Activated CD4-positive, alpha-beta T cell treated with anti-CD3 and anti-CD28 coated beads for 36 hours (primary cell): ENCODE measurements at places on chromosomes 3 and 15. TPM values are rescaled to one million over a fixed set of nuclear protein-coding genes. Genes with fewer than 3 reads are reported as not detected.

The BTLA gene
- total RNA-seq, result 21.0 TPM

The RLBP1 gene
- not detected for total RNA-seq

The KIF9 gene
- total RNA-seq, result 5.3 TPM

The FAM81A gene
- total RNA-seq, result 0.57 TPM

The CAMK2N2 gene
- total RNA-seq, result 0.25 TPM

The ADAMTS7 gene
- total RNA-seq, result 0.09 TPM

The MRPL46 gene
- 35.6 TPM for total RNA-seq

The TMC3 gene
- total RNA-seq, result not detected

The EPHA6 gene
- total RNA-seq, result not detected

The SLC51A gene
- total RNA-seq, result not detected

The COL8A1 gene
- total RNA-seq, result not detected

The ACKR2 gene
- total RNA-seq, result 0.65 TPM

The GRK7 gene
- not detected for total RNA-seq

The C3orf22 gene
- total RNA-seq, result not detected

The DPPA4 gene
- total RNA-seq, result 1.5 TPM

The CRBN gene
- total RNA-seq, result 38.4 TPM

GRCh38 chr3:41464401-41464800, 265.1 kb downstream of the CTNNB1 start:
- no peak for DNase-seq

GRCh38 chr3:100364421-100364820, 29.9 kb downstream of the NIT2 start:
- DNase-seq, result no peak

DNA sequence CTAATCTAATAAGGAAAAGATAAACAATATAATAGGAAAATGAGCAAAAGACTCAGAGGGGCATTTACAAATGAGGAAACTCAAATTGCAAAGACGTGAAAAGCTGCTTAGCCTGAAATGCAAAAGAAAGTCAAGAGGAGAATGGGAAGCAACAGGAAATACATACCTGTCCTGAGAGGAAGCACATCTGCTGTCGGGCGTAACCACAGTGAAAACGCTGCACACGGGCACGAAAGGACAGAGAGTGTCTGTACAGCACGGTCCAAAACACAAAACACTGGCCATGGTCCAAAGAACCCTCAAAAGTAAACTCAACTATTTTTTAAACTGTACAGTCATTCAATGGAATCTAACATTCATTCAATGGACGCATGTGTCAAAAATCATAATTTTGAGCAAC, 100.6 kb downstream of the CHSY1 start:
- DNase-seq, result no peak

DNA sequence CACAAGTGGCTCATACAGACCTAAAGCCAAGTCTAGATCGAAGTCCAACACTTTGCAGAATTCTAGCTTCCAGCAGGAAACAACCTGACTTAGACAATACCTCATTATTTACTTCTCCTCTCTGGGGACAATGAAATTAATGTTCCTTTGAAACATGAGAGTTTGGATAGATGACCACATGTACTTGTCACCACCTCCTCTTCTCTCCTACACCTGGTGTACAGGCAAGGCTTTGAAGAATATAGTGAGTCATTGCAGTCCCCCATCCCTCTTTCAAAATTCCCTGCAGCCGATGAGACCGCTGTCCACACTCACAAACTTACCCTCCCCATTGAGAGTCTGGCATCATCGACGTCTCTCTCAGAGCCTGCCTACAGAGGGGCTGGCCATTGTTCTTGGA, 189.0 kb upstream of the HES1 start:
- DNase-seq, result no peak

DNA sequence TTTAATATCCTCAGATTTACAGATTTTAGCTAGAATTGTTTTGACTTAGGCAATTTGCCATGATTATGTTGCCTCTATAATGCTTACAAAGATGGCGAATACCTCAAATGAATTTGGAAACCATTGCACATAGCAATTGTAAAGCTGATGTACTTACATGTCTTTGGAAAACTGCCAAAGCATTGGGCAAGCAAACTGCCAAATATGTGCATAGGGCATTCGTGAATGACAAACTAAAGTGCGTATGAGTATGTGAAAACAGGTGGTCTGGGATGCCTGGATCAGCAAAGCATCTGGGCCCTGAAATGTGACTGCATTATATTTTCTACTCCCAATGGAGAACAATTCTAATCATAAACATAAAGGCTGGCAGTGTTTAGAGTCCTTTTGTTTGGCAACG, 445.3 kb upstream of the ROBO1 start:
- no peak for DNase-seq

DNA sequence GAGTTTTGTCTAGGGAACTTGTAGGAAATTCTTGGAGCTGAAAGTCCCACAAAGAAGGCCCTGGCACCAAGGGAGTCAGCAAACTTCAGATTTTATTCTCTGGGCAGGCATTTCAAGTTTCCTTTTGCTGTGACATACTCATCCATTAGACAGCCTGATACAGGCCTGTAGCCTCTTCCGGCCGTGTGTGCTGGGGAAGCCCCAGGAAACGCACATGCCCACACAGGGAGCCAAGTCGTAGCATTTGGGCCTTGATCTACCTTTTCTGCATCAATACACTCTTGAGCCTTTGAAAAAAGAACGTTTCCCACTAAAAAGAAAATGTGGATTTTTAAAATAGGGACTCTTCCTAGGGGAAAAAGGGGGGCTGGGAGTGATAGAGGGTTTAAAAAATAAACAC, 15.0 kb downstream of the TIGIT start:
- peak; percentile 69 for DNase-seq

DNA sequence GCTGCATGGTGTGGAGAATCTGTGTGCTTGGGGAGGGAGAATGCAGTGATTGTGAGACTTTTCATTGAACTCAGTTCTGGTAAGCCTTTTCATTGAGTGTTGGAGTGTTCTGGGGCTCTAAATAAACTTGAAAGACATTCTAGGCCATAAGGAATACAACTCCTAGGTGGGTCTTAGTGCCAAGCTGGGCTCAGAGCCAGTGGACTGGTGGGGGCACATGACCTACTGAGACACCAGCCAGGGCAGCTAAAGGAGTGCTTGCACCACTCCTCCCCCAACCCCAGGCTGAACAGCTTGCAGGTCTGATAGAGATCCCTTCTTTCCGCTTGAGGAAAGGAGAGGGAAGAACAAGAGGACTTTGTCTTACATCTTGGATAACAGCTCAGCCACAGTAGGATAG, 21.7 kb upstream of the KPNA4 start:
- DNase-seq, result no peak

- peak; percentile 51 for DNase-seq
Measured at GRCh38 chr15:44720460-44721176, 9.3 kb downstream of the B2M start.

GRCh38 chr15:81573098-81573746, 199.2 kb upstream of the TMC3 start:
- no peak for DNase-seq

DNA sequence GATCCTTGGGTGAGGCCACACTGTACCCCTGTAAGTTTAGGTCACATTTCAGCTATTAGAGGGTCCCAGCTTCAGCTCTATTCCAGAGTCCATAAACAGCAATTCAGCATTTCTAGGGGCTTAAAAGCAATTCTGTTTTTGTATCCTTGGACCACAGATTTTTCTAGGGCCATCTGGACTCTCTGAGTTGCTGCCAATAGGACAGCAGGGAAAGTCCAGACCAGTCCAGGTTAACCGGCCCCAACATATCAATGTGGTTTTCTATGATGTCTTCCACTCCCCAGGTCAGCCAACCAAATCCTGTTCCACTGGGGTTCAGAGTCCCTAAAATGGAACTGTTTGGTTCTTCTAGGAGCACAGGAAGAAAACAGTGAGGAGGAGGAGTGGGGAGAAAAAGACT, 40.0 kb downstream of the TYRO3 start:
- no peak for DNase-seq

GRCh38 chr3:72376956-72377710, 471.1 kb downstream of the SHQ1 start:
- DNase-seq, result no peak

DNA sequence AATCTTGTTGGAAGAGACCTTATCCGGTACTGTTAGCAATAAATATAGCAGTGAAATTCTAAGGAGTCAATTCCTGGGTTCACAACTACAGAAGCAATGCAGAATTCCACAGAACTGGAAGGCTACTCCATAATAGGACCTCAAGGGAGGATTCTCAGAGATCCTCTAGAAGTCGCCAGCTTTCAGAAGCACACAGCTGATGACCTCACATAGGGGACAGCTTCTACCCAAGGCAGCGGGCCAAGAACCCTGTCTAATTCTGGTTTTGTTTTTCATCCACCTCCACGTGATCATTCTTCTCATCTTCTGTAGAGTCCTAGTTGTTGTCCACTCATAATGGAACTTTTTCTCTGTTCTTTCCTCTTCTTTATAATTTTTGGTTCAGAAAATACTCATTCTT, 99.4 kb downstream of the ERC2 start:
- DNase-seq, result no peak

- no peak for DNase-seq
Measured at GRCh38 chr3:13062647-13063046, 10.6 kb downstream of the IQSEC1 start.

DNA sequence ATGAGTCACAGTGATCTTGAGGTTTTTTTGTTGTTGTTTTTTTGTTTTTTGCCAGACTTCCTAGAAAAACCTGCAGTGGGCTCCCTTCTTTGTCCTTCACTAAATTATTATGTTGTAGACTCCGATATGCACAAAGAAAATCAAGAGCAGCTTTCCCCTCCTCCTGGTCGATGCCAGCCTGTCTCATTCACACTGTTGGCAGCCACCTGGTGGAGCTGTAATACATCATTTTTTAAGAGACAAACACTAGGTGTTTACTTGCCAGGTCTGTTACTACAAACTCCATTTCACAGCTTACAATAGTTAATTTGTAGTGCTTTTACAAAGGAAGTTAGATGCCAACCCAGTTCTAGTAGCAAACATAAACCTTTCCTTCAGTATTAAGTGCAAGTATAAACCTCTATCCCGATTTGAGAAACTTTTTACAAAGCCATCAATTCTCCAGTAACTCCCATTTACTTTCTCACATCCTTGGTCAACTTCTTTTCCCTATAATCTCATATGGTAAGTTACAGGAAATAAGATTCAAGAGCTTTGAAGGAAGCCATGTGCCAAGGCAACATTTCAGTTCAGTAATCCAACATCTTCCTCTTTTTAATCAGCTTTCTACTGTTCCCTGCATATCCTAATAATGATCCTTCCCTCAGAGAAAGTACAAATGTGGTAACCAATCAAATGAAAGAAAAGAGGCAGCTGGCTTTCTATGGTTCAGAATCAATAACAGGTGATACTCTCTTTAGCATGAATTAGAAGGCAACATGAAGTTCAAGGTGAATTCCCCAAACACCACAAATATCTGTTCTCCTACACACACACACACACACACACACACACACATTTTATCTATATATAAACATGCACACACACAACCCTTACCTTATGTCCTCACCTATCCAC, 14.0 kb downstream of the AAGAB start:
- DNase-seq, result peak; percentile 48

- DNase-seq, result no peak
Measured at GRCh38 chr3:89217148-89217685, 109.8 kb downstream of the EPHA3 start.

- peak; percentile 52 for DNase-seq
Measured at GRCh38 chr3:151328298-151328995, 902 bp downstream of the P2RY13 start.

- peak; percentile 52 for DNase-seq
Measured at GRCh38 chr3:71389911-71390573, 193.5 kb downstream of the FOXP1 start.

DNA sequence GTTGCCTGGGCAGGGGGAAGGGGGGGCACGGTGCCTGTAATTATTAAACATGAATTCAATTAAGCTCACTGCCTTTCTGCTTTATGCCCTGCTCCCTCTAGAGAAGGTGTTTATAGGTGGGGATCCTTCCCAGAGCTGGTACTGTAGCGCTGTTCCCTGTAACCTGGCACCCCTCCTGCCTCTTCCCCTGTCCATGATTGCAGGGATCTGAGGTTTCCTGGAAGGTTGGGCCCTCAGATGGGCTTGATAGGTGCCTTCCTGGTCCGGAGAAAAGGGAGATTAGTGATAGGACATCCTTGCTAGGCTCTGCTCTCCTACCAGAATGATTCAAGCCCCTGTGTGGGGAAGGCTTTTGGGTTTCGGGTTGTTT, 2.1 kb upstream of the FAM131A start:
- no peak for DNase-seq

DNA sequence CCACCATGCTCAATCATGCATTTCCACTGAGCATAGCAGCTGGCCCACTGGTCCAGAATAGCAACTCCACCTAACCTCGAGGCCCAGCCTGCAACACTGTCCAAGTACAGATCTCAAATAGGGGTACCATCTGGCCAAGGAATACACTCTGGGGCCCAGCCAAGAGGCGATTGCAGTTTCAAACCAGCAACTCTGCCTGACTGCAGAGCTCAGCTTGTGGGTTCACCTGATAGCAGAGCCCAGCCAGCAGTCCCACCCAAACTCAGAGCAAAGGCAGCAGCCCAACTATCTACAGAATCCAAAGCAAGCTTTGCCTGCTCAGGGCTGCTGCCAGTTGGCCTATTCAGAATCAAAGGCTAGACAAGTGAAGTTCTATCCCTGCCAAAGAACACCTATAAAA, 30.5 kb downstream of the POLQ start:
- DNase-seq, result no peak

DNA sequence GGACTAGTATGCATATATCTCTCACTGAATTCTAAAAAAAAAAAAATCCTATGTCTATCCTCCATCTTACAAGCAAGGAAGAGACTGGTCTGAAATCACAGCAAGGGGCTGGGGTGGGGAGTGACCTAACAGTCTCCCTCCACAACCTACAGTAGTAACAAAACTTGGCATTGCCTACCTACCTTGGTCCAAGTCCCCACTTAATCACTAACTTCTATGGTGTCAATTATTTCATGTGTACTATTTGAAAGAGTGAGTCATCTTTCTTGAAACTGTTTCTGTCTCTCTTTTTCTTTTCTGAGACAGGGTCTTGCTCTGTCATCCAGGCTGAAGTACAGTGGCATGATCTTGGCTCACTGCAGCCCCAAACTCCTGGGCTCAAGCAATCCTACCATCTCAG, 36.8 kb downstream of the CHAC1 start:
- DNase-seq, result no peak

- no peak for DNase-seq
Measured at GRCh38 chr15:66900586-66901310, 164.7 kb upstream of the SMAD3 start.

GRCh38 chr3:108826309-108827187, 4.0 kb downstream of the TRAT1 start:
- DNase-seq, result no peak
